Stimulated activated CD8-positive, alpha-beta memory T cell treated with anti-CD3 and anti-CD28 coated beads, Interleukin-4, amount 100 ng/mL, for 1 hour (primary cell): ENCODE measurements at places on chromosomes 6 and 20.

GRCh38 chr6:54236984-54237383 lies 71.3 kb upstream of the TINAG start:
- DNase-seq: no peak

DNA sequence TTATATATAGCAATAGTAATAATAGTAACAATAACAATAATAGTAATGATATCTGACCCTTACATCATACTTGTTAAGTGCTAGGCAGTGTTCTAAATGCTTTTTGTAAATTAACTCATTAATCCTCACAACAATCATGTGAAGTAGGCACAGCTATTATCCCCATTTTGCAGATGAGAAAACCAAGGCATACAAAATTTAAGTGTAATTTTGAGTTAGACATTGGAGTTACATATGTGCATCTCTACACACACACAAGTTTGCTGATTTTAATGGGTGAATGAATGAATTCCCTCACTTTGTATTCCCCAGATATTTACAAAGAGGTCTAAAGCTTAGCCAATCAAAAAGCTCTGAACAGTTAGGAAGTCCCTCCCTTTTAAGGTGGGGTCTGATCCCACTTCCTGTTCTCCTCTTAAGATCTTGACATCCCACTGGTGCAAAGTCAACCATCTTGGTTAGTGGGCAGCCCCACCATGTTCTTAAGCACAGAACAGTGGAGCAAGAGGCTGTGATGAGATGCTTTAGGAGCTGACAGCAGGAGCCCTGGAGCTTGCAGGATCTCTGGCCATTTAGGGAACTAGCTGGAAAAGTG lies 85.3 kb upstream of the FOXP4 start:
- no peak for DNase-seq

DNA sequence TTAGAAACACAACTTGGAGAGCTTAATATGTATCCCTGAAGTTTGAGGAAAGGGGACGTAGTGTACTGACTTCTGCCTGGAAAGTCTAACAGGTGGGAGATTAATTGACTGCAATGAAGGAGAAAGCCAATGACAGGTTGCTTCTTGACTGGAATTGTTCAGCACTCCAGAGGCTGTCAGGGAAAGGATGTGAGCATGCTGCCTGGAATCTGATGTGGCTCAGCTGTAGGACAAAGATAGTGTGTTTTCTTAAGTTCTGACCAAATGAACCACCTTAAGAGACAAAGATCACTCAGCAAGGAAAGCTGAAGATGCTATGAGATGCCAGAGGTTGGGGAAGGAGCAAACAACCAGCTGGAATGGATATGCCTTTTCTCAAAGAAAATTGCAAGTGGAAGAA lies 185.8 kb downstream of the PHF3 start:
- DNase-seq: no peak

DNA sequence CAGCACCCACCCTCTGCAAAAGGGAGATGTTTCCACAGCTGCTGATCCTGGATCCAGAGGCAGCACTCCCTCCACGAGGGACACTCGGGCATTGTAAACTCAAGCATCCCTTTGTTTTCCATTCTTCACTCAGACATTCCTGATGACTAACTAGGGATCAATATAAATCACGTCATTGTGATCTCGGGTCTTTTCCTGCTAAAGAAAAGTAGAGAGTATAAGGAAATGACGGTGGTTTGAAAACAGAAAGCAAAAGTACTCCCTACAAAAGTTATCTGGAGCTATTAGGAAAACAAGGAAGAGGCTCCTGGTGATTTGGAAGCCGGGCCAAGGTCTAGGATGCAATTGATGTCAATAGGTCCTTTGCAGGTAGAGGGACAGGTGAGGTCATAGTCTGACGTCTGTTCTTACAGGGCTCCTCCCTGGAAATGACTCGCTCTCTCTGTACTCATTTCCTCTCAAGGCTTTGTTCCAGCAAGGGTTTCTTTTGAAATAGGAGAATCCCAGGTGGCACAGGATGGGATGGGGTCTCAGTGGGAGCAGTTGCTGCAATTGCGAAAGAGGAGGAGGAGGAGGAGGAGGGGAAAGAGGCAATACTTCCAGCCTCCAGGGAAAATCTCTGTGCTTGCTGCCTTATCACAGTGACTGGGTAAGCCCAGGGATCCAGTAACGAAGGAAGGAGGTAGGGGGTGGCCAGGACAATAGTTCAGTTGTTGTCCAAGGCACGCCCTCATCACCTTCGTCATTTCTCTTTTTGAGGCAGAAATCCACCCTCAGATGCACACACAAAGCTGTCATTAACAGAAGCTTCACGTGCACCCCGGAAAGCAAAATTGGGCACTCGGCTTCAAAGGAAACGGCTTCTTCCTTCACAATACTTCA lies 222.8 kb downstream of the LY86 start:
- DNase-seq: no peak

DNA sequence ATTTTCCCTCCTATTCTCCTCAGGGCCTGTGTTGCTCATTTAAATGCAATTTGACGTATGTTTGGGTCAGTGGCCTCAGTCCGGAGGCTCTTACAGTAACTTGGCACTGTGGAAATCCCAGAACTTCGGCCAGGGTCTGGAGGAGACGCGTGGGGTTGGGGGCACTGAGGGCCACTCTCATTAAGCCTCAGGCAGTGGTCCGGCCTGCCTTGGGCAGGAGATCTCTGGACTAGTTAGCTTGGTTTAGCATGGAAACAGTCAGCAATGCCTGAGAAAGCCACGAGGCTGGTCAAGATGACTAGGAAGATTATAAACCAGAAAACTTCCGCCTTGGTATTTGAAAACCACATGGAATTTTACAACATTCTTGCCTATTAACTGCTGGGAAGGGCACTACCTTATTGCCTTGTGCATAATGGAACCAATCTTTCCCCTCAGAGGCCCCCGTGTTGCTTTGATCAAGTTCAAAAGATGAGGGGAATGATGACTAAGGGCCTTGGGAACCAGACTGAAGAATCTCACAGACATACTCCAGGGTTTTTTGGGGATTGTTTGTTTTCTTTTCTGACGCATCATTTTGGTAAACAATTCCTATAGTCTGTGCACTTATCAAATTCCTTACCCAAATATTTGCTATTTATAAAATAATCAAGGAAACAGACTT lies 206.0 kb upstream of the PREP start:
- no peak for DNase-seq

DNA sequence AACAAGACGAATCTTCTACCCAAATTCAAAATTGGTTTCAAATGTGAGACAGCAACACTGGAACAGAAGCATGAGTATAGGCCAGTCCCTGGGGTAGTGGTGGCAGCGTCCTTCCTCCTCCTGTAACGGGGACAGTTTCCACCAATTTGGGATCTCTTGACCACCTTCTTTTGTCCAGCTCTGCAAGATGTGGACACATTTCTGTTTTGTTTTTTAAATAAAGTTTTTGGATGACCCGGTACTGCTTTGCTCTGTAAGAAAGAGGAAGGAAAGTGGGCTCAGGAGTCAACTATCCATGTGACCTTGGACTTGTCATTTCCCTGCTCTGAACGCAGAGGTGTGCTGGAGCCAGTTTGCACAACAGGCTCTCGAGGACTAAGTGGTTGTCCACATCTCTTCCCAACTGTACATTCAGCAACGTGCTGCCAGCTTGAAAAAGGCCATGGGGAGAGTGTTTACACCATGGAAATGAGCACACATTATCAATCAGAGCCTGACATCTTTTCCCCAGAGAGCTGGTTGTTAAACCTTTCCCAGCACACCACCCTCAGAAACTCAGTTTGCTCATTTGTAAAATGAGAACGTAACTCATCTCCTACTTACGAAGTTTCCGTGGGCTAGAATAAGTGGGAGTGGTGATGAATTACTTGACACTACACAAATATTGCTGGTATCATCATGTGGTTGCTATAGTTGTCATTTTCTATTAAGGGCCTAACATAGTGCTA lies 66.5 kb downstream of the ADTRP start:
- no peak for DNase-seq

DNA sequence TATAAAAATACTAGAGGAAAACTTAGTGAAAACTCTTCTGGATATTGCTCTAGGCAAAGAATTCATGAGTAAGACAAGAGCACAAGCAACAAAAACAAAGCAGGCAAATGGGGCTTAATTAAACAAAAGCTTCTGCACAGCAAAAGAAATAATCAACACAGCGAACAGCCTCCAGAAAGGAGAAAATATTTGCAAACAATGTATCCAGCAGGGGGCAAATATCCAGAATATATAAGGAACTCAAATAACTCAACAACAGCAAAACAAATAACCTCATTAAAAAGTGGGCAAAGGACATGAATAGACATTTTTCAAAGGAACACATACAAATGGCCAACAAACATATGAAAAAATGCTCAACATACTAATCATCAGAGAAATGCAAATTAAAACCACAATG lies 17.1 kb upstream of the HECA start:
- DNase-seq: no peak

GRCh38 chr20:15799871-15800270 lies 773.4 kb downstream of the KIF16B start:
- DNase-seq: no peak

- DNase-seq: no peak
Measured at GRCh38 chr6:10369896-10370295, 45.0 kb downstream of the TFAP2A start.

GRCh38 chr6:44386364-44386928 lies 1.1 kb upstream of the CDC5L start:
- no peak for DNase-seq

GRCh38 chr20:56592211-56592610 lies 36.9 kb upstream of the TFAP2C start:
- DNase-seq: no peak

- DNase-seq: no peak
Measured at GRCh38 chr20:35225319-35226125, 968 bp upstream of the MMP24 start.

DNA sequence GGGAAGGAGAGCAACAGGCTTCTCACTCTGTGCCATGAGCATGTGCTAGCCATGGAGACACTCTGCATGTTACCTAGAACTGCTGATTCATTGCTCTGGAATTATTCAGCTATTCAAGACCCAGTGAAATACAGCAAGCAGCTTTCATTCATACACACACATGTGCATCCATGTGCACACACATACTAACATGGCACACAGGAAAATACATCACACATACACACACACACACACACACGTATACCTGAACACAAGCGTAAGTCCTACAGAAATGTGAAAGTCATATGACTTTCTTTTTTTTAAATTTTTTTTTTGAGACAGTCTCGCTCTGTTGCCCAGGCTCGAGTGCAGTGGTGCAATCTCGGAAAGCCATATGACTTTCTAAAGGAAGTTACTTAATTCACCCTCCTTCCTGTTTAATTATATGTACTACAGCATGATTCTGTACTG lies 108.2 kb upstream of the NFATC2 start:
- DNase-seq: no peak

GRCh38 chr20:48238781-48239180 lies 453.5 kb upstream of the SULF2 start:
- no peak for DNase-seq

- no peak for DNase-seq
Measured at GRCh38 chr20:23649242-23649641, 11.5 kb upstream of the CST3 start.

GRCh38 chr6:136015531-136015930 lies 164.0 kb downstream of the PDE7B start:
- no peak for DNase-seq

- no peak for DNase-seq
Measured at GRCh38 chr6:47112317-47112716, 70.2 kb upstream of the ADGRF1 start.

DNA sequence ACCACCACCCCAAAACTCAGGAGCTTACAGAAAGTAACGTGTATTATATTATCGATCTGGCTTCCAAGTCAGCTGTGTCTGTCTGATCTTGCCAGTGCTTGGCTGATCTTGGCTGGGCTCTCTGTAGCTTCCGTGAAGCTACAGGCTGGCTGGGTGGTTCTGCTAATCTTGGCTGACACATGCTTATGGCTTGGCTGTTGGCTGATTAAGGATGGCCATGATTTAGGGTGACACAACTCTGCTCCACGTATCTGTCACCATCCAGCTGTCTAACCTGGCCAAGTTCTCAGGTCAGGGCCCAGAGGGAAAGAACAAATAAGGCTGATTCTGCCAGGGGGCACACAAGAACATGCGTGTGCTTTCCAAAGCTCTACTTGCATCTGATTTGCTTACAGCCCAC lies 64.7 kb upstream of the PRL start:
- DNase-seq: no peak

DNA sequence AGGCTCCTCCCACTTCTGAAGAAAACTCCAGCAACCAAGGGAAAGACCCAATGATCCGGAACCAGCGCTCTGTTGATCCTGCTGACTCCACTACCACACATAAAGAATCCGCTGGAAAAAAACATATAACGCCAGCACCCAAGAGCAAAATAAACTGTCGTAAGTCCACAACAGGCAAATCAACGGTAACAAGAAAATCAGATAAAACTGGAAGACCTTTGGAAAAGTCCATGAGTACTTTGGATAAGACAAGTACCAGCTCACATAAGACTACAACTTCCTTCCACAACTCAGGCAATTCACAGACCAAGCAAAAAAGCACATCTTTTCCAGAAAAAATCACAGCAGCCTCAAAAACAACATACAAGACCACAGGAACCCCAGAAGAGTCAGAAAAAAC lies 8.0 kb downstream of the MUCL3 start:
- DNase-seq: no peak

GRCh38 chr20:51511861-51512619 lies 30.5 kb downstream of the NFATC2 start:
- no peak for DNase-seq

DNA sequence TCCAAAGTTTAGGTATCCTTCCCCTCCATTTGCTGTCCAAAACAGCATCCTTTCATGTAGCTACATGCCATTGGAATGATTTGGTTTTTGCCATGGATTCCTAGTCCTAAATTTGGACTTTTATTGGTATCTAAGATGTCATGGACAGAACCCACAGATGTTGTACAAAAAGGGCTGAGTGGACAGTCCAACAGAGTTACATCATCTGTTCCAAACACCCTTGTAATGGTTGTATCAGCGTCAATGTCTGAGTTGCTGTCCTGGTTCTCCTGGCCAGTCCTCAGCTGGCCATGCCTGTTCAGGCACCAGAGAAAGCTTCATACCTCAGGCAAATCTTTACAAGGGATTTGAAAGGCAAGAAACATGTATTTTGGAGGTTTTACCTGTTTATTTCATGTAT lies 191.3 kb downstream of the ESR1 start:
- DNase-seq: no peak

GRCh38 chr6:30100585-30101443 lies 12.1 kb downstream of the TRIM31 start:
- DNase-seq: no peak

DNA sequence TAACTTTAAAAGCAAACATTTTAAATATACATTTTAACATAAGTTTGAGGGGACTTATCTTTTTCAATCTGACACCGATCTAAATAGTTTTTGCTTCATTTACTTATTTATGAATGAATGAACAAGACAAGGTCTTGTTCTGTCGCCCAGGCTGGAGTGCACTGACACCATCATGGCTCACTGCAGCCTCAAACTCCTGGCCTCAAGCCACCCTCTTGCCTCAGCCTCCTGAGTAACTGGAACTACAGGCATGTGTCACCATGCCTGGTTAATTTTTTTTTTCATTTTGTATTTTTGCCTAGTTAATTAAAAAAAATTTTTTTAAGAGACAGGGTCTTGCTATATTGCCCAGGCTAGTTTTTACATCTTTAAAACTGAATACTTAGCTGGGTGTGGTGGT lies 25.4 kb downstream of the FBXO9 start:
- no peak for DNase-seq

- no peak for DNase-seq
Measured at GRCh38 chr6:152595499-152595898, 41.7 kb downstream of the SYNE1 start.
